ENCODE measurements at places on chromosomes 12 and 14. TPM values are rescaled to one million over a fixed set of nuclear protein-coding genes. Genes with fewer than 3 reads are reported as not detected.

DNA sequence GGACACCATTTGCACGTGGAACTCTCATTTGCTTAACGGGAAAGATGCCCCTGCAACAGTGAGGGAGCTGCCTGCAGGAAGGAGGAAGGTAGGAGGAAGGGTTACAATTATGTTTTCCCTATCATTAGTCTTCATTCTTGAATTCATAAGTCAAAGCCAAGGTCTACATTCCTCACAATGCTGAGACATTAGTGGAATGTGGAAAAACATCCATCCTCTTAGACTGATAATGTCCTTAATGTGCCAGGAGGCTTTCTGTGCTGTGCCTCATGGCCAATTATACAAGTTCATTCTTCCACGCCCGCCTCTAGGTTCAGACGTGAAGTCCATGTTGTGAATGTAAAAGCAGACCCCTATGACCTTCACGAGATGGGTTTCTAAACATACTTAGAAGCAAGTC is 1212.4 kb upstream of the TMEM132C start:
- no peak for DNase-seq

- DNase-seq: no peak
Observed at GRCh38 chr14:104014764-104015163, 70.7 kb upstream of the ASPG start.

Gene GNB3
- 18.3 TPM for total RNA-seq

GRCh38 chr12:8078398-8078797 is 3.7 kb upstream of the NECAP1 start:
- DNase-seq: no peak

DNA sequence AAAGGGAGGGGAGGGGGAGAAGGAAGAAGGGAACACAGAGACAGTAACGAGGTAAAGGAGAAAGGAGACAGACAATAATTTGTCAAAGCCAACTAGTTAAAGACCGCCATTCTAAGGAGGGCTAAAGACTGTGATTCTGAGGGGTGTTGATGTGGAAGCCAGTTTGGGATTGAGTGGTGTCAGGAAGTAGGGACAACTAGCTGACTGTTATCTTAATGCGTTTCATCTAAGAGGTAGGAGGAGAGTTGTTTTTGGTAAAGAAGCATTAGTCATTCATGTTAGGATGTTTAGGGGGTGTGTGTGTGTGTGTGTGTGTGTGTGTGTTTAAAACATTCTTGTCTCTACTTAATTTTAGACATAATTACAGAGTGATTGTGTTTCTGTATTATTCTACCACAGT is 95.0 kb downstream of the INSM2 start:
- no peak for DNase-seq

- no peak for DNase-seq
Observed at GRCh38 chr14:68111097-68111852, 291.7 kb downstream of the RAD51B start.

DNA sequence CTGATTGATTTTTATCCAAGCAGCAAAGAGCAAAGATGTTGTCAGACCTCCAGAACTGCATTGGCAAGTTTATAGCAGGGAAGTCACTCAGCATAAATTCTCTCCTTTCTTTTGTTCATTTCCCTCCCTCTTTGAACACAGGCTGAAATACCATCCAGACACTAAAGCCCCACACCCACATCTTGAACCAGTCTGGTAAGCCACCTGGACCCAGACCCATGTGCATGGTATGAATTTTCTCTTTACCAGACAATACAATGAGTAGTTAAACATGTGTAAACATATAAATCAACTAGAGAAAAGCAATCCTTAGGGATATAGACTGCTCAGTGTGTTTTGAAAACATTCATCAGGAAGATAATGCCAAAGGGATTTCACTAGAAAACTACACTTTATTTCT is 488.3 kb upstream of the FLRT2 start:
- no peak for DNase-seq

DNA sequence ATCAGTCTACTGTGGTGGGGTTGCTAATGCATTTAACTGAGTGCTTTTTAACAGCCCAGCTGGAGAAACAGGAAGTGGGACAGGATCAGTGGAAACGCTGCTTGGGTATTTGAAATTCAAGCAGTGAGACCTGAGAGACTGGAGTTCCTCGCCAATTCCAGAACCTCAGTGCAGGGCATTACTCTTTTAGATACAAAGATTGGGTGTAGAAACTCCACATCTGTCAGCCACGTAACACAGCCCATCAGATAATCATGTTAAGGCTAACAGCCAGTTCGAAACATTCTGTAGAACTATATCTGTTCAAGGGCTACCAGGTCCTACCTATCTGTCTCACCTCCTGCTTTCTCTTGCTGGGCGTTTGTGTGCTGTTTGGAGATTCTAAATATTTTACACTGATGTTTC is 45.5 kb downstream of the RAD52 start:
- no peak for DNase-seq
